HS-5 (cell line): ENCODE measurements at places on chromosomes 13 and 19.

GRCh38 chr19:9981406-9982260 is 28.7 kb downstream of the COL5A3 start:
- no peak for DNase-seq

DNA sequence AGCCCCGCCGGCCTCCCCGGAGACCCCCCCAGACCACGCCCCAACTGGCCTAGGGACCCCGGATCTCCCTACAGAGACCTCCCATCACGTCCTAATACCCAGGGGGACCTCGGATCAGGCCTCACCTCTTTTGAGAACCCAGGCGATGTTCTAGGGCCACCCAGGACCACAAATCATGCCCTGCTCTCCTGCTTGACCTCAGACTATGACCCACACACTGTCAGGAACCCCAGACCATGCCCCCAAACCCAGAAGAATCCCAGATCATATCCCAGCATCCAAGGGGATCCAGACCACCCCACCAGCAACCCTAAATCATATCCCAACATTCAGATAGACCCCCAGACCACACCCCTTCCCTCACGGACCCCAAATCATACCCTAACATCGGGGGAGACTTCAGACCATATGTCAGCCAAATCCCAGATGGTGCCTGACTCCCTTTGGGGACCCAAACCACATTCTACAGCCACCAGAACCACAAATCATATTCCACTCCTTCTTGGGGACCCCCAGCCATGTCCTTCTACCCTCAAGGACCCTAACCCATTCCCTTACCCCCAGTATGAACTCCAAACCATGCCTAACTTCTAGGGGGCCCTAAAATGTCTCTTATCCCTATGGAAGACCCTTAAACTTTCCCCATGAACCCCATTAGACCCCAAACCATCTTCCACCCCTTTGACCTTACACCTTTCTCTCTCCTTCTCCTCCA is 611 bp upstream of the LRFN1 start:
- DNase-seq, result no peak

DNA sequence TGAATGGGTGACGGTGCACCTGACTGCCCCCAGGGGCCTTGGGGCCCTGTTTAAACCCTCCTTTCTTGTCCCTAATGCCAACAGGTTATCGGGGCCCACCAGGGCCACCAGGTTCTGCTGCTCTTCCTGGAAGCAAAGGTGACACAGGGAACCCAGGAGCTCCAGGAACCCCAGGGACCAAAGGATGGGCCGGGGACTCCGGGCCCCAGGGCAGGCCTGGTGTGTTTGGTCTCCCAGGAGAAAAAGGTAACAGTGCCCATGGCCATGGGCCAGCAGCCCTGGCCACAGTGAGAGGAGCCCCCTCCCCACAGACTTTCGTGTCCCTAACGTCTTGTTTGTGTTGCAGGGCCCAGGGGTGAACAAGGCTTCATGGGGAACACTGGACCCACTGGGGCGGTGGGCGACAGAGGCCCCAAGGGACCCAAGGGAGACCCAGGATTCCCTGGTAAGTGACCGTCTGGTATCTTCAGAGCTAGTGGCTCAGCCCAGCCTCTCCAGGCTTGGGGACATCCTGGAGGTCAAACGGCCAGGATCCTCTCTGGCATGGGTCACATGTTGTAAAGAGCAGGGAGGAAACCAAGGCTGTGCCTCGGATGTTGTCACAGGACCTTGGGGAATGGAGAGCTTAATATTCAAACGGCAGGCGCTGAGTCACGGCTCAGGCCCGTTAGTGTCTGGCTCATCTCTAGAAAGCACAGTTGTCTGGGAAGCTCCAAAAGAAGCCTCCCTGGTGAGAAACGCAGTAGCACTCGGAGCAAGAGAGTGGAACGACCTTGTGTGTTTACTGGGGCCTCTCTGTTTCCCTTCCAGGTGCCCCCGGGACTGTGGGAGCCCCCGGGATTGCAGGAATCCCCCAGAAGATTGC is 58.3 kb downstream of the RAB20 start:
- DNase-seq, result peak; percentile 5

- DNase-seq, result peak; percentile 10
Observed at GRCh38 chr13:46751811-46752635, 44.9 kb downstream of the ESD start.

DNA sequence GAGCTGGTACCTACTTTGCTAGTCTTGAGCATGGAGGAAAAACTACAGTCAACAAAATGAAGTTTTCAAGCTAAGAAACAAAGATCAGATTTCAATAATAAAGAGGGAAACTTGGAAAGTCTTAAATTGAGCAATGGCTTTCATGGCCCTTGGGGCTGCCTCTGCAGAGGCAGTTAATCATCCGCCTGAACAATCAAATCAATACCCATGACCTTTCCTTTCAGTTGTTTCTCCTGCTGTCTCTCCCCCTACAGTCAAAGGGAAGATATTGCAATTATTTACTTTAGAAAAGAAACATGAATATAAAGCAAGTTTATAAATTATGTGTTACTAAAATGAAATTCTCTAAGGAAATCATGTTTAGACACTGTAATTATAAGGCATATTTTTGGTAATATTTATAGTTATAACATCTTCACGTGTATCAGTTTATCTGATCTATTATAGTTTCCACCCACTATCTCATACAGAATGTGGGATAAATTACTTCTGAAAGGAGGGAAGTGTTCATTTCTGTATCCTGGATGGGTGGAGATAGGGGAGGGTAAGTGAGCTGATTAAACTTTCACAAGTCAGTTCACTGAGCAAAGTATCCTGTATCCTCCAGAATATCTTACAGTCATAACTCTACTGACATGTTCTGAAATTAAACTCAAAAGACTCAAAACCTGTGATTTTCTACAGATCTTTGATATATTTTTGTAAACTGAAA is 72.4 kb upstream of the TSC22D1 start:
- no peak for DNase-seq

GRCh38 chr19:55484593-55485438 is at the start of gene NAT14:
Gene NAT14, plus strand, starts transcription at chr19:55485188. Its CDS starts 521 bp downstream, at chr19:55485709.
- DNase-seq, result no peak

DNA sequence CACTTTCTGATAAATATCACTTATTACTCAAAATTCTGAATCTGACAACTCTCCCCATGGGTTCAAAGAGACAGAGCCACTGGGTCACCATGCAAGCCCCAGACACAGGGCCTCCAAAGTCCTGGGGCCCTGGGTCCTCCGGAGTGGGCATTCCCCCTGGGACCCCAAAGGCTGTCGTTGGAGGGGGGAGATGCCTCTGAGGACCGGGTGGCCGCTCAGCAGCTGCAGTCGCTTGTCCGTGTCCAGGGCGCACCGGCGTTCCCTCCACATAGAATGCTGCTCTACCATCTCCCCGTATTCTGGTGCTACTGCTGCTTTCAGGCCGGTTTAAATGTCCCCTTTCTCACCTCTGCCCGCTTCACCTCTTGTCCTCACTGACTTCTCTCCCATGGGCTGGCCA is 246.1 kb downstream of the TEX29 start:
- DNase-seq, result no peak

GRCh38 chr19:37932985-37933936 is 26.3 kb downstream of the SIPA1L3 start:
- no peak for DNase-seq

DNA sequence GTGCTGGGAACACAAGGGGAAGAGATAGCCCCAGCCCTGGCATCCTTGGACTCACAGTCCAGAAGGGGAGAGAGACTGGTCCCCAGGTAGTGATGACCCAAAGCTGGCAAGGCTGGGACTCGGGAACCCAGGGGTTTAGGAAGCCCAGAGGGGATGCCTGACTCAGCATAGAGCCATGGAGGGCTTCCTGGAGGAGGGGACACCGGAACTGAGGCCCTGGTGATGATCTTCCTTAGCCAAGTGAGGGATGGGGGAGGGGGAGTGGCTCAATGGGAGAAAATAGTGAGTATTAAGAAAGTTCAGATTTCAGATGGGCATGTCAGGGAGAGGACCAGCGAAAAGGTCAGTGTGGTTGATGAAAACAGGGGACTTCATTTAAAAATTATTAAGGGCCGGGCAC is 26.8 kb downstream of the EXOC3L2 start:
- no peak for DNase-seq
